ENCODE measurements at places on chromosomes 5 and 9.

GRCh38 chr9:68802525-68803015 lies 97.5 kb downstream of the PIP5K1B start:
- no peak for DNase-seq

DNA sequence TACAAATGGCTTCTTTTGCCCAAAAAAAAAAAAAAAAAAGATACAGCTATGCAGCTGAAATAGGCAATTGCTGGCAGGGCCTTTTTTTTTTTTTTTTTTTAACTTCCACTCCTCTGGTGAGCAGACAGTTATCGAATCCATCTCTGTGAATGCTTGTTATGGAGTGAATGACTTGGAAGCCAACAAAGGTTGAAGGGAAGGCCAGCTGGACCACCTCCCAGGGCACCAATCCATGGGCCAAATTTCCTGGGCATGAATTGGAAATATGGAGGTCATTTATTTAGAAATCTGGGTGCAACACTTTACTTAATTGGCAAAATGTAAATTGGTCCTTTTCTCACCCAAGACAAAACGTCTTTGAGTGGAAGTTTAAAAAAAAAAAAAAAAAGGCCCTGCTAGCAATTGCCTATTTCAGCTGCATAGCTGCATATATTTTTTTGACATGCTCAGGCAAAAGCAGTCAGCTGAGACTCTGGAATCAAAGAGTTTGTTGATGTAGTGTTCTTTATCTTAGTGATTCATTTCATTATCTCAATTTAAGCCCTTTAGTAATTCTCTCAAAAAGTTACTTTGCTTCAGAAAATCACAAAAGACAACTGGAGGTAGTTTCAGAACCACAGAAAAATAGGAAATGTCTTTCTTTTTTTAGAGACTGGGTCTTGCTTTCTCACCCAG lies 392.2 kb upstream of the KLF4 start:
- peak; percentile 39 for DNase-seq

GRCh38 chr5:135130261-135131215 lies 96.5 kb upstream of the PITX1 start:
- no peak for DNase-seq

DNA sequence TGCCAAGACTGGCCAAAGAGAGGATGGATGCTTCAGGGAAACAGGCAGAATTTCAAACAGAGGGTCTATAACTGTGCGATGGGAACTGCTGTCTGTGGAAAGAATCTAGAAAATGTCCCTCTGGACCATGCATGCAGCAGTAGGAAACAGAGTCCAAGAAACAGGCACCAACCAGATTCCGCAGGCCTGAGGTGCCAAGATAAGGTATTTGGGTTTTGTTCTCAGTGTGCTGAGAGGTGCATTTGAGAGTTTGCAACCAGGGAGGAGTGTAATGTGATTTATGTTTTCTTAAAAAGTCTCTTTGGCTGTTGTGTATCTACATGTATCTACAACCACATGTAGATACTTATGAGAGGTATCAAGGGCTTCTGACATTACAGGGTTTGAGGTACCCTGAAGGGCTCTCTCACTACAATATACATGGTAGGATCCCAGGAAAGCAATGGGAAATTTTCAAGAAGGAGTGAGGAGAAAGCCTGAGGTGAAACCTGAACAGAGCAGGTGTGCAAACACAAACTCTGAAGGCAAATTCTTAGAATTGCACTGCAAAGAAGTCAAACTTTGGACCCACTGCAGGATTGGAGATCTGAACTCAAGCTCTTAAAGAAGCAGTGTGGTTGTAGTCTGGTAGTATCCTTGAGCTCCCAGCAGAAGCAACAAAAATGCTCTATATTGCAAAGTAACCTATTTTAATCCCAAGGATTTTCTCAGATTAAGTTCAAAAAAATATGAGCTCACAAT lies 182.8 kb upstream of the NFIL3 start:
- DNase-seq = no peak

DNA sequence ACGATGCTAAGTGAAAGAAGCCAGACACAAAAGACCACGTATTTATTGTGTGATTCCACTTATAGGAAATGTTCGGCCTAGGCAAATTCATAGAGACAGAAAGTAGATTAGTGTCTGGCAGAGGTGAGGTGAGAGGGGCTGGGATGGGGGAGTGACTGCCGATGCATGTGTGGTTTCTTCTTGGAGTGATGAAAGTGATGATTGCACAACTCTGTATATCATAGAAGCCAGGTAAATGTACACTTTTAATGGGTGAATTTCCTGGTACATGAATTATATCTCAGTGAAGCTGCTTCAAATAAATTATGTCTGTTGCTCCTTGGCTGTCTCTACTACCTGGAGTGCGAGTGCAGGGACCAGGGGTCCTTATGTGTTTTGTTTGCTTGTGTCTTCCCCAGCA lies 76.2 kb upstream of the PTCH1 start:
- no peak for DNase-seq

DNA sequence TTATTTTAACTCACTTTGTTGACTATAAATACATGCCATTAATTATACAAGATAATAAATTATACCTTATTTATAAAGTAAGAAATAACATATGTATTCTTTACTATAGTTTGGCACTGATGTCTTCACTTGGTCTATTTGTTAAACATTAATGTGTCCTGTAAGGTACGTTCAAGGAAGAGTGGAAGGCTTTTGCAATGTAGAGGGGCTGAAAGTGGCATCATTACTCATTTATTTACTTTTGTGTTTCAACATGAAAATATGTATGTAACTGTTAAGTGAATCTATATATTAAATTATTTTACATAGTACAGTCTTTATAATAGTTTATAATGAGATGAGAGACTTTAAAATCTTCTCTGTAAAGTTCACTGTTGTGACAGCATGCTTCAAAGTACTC lies 348.7 kb downstream of the CCDC171 start:
- no peak for DNase-seq

- DNase-seq = peak; percentile 81
Measured at GRCh38 chr9:76591256-76591950, 132.4 kb downstream of the GCNT1 start.

- peak; percentile 10 for DNase-seq
Measured at GRCh38 chr9:86767373-86767772, 179.9 kb downstream of the GAS1 start.

DNA sequence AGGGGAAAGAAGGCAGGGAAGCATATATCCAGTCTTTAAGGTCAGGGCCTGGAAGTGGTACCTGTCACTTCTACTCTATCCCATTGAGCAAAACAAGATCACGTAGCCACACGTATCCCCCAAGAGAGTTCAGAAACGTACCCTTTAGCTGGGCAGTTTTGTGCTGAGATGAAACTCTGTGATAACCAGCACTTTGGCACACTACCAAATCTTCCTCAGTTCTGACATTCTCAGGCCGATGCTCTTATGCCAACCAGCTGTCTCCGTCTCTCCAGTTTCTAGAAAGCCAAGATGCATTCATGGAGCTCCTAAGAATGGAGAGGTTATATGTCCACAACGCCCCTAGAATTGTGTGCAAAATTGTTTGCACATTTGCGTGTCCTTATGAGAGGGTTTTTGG lies 176.6 kb upstream of the MSX2 start:
- DNase-seq = no peak

DNA sequence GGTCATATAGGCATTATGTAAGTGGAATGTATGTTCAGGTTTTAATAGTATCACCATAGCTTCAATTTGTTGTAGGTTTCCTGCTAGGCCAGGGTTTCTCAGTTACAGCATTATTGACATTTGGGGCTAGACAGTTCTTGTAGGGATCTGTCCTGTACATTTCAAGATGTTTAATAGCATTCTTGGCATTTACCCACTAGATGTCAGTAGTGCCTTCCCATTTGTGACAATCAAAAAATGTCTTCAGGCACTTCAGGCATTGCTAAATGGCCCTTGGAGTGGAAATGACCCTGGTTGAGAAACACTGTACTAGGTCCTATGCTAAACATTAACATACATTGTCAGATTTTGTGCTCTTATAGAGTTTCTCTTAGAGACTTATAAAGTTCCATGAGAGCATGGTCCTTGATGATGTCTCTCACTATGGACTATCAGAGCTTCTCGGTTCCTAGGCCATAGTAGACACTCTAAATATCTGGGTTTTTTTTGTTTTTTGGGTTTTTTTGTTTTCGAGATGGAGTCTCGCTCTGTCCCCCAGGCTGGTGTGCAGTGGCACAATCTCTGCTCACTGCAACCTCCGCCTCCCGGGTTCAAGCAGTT lies 1.4 kb downstream of the KIF20A start:
- DNase-seq = peak; percentile 80
